Activated CD4-positive, alpha-beta memory T cell treated with anti-CD3 and anti-CD28 coated beads for 36 hours (primary cell): ENCODE measurements at places on chromosomes 4 and X.

DNA sequence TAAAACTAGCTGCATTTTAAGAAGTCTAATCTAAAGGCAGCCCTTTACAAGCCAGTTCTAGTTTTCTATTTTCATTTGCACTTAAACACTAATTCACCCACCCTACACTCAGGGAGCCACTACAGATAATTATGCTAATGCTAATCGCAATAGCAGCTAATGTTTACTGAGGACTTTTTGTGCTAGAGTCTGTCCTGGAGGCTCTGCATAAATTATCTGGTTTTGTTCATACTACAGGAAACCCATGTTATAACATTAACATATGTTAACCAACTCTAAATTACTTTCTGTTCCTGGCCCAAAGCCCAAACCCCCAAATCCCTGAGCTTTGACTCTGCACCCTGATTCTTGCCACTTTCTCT is 480 bp upstream of the RADX start:
- DNase-seq = no peak

DNA sequence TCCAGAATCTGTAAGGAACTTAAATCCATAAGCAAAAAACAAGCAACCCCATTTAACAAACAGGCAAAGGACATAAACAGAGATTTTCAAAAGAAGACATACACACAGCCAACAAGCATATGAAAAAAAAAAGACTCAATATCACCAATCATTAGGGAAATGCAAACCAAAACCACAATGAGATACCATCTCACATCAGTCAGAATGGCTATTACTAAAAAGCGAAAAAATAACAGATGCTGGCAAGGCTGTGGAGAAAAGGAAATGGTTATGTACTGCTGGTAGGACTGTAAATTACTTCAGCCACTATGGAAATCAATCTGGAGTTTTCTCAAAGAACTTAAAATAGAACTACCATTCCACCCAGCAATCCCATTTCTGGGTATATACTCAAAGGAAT is 156.8 kb upstream of the RADX start:
- no peak for DNase-seq

DNA sequence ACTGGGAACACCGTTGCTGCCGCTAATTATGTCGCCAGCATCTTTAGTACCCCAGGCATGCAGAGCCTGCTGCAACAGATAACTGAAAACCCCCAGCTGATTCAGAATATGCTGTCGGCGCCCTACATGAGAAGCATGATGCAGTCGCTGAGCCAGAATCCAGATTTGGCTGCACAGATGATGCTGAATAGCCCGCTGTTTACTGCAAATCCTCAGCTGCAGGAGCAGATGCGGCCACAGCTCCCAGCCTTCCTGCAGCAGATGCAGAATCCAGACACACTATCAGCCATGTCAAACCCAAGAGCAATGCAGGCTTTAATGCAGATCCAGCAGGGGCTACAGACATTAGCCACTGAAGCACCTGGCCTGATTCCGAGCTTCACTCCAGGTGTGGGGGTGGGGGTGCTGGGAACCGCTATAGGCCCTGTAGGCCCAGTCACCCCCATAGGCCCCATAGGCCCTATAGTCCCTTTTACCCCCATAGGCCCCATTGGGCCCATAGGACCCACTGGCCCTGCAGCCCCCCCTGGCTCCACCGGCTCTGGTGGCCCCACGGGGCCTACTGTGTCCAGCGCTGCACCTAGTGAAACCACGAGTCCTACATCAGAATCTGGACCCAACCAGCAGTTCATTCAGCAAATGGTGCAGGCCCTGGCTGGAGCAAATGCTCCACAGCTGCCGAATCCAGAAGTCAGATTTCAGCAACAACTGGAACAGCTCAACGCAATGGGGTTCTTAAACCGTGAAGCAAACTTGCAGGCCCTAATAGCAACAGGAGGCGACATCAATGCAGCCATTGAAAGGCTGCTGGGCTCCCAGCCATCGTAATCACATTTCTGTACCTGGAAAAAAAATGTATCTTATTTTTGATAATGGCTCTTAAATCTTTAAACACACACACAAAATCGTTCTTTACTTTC is 1.8 kb downstream of the UBQLN2 start:
- peak; percentile 43 for DNase-seq

GRCh38 chrX:123943488-123943887 is 18.0 kb upstream of the STAG2 start:
- no peak for DNase-seq

DNA sequence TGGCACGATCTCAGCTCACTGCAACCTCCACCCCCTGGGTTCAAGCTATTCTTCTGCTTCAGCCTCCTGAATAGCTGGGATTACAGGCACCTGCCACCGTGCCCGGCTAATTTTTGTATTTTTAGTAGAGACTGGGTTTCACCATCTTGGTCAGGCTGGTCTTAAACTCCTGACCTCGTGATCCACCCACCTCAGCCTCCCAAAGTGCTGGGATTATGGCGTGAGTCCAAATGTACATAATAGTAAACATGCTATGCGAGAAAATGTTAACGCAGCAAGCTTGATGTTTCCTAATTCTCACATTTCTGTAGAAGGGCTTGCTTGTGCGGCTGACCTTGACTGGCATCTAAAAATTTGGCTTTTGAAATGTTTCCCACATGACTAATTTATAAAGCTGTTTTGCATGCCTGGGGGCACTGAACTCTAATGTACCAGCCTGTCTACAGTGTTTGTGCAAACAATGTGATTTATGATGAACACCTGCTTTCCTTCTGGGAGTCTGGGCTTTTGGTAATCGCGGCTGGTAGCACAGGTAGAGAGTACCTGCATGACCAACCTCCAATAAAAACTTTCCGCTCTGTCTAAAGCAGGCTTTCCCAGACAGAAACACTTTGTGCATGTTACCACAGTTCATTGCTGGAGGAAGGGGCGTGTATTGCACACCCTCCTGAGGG is 216.8 kb downstream of the IL15 start:
- no peak for DNase-seq

GRCh38 chr4:78653655-78654054 is 102.1 kb downstream of the ANXA3 start:
- DNase-seq = no peak

DNA sequence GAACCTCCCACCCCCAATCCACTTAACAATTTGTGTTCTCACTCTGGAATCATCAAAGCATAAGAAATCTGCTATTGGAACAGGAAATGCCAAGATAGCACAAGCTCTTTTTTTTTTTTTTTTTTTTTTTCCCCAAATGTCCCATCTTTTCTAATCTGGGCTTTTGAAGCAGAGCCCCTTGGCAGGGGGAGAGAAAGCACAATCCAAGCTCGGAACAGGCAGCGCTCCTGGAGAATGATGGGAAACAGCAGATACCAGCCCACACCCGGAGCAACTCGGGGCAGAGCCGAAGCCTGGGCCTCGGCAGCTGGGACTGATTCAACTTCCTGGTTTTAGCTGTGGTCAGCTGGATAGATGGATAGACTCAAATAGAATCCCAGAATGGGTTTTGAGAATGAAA is 235.1 kb downstream of the QDPR start:
- no peak for DNase-seq

GRCh38 chr4:127783026-127783769 is 1.1 kb downstream of the HSPA4L start:
- DNase-seq = peak; percentile 77

- DNase-seq = no peak
These were observed 181.3 kb upstream of the SFRP2 start for GRCh38 chr4:153970169-153970568.

DNA sequence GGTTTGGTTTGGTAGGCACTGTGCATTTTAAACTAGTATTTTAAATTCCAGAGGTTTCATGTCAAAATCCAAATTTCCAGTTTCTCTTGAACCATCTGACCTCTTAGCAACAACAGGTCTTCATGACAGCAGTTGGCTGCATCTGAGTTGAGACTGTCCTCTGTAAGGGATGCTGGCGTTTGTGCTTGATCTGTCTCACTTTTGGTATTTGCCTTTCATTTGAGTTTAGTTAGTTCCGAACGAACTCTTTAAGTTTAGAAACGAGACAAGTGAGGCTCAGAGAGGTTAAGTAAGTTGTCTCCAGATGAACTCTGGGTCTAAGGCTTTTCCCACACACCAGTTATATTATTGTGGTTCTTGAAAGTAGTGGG is 29.1 kb downstream of the SPARCL1 start:
- no peak for DNase-seq

DNA sequence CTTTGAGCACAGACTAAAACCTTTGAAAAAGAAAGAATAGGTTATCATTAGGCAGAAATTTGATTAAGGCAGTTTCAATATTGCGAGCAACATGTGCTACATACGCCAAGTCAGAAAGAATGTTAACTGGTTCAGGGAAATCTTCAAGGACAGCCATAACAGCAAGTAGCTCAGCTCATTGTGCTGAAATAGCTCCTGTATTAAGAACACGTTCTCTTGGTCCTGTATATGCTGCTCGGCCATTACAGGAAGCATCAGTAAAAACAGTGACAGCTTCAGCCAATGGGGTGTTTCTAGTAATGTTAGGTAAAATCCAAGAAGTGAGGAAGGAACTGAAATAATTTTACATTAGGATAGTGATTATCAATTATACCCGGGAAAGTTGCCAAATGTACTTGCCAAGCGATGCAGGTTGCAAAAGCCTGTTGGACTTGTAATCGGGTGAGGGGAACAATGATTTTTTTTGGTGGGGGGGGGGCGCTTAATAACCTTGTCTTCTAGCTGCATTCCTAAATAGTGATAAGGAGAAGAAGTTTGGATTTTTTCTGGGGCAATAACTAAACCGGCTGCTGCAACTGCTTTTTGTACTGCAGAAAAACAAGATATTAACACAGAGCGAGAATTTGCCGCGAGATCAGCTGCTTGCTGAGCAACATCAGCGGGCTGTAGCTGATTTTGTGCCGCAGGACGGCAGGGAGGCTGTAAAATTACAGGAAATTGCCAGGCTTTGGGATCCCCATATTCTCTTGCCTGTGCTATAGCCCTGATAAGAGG is 49.4 kb upstream of the RASSF6 start:
- DNase-seq = no peak

DNA sequence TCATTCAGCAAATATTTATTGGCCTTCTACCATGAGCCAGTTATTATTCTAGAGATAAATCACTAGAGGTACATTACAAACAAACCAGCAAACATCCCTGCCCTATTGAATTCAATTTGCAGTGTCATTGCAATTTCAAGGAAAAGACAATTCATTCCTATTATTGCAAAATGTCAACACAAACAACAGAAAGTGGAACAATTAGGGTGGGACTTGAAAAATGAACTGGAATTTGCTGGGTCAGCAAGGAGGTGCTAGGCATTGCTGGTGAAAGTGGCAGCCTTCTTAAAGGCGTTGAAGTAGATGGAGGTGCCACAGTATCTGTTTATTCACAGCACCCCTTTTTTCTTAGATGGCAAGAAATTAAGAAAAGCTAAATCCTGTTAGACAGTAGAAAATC is 224.0 kb upstream of the BMP3 start:
- DNase-seq = no peak

- DNase-seq = no peak
These were observed 30.4 kb downstream of the GNL3L start for GRCh38 chrX:54560411-54560810.
